Activated T-helper 1 cell treated with anti-CD3 and anti-CD28 coated beads, Interleukin-2, amount 50 U/mL, for 16 hours (primary cell): ENCODE measurements at places on chromosomes 12 and 14.

GRCh38 chr12:84637926-84638325 lies 274.7 kb downstream of the SLC6A15 start:
- DNase-seq, result no peak

- no peak for DNase-seq
These were observed 139.7 kb downstream of the TTLL5 start for GRCh38 chr14:75800792-75801191.

- no peak for DNase-seq
These were observed 64.2 kb upstream of the TMCC3 start for GRCh38 chr12:94714378-94715114.

- DNase-seq, result no peak
These were observed 41.5 kb downstream of the BEST3 start for GRCh38 chr12:69657376-69658137.

DNA sequence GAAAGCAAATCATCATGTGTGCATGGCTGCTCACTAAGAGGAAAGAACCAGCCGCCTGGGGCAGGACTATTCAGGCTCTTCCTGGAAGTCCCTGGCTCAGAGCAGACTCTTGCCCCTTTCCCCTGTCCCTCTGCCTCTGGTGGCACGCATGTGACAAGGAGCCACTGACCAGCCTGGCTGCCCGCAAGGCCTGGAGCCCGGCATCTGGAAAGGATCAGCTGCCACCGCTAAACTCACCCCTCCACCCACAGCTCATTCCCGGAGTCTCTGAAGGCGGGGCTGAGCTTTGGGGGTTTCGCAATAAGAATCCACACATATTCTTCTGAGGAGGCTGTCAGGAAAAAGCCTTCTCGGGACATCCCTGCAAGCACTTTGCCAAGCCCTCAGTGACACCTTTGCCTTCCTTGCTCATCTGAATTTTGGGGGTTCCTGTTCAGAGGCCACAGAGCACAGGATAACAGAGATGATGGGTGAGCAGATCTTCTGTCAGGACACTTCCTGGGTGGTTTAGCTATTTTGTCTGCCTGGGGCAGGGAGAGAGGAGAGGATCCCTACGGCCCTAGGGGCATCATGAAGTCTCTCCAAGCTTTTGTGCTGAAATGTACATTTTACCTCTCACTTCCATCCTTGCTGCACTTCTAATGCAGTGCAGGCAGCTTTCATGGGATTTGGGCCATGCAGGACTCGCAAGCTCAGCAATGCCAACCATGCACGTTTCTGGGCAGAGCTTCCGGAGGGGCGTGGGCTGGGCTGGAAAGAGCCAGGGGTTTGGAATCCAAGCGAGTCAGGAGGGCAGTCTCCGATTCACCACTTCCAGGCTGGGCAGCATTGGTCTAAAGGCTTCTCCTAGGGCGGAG lies 124.8 kb upstream of the MAP1LC3B2 start:
- DNase-seq, result no peak

- no peak for DNase-seq
These were observed 11.6 kb upstream of the HAL start for GRCh38 chr12:96007729-96008128.

DNA sequence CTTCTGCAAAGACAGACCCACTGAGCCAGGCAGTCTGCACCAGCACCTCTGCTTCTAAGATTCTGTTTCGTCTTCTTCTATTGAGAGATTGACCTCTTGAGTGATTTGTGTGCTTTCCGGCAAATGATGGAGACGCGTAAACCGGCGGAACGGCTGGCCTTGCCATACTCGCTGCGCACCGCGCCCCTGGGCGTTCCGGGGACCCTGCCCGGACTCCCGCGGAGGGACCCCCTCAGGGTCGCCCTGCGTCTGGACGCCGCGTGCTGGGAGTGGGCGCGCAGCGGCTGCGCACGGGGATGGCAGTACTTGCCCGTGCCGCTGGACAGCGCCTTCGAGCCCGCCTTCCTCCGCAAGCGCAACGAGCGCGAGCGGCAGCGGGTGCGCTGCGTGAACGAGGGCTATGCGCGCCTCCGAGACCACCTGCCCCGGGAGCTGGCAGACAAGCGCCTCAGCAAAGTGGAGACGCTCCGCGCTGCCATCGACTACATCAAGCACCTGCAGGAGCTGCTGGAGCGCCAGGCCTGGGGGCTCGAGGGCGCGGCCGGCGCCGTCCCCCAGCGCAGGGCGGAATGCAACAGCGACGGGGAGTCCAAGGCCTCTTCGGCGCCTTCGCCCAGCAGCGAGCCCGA lies 703 bp downstream of the ASCL4 start:
- DNase-seq, result no peak

GRCh38 chr14:104405360-104406226 lies 174.0 kb upstream of the C14orf180 start:
- DNase-seq, result no peak

DNA sequence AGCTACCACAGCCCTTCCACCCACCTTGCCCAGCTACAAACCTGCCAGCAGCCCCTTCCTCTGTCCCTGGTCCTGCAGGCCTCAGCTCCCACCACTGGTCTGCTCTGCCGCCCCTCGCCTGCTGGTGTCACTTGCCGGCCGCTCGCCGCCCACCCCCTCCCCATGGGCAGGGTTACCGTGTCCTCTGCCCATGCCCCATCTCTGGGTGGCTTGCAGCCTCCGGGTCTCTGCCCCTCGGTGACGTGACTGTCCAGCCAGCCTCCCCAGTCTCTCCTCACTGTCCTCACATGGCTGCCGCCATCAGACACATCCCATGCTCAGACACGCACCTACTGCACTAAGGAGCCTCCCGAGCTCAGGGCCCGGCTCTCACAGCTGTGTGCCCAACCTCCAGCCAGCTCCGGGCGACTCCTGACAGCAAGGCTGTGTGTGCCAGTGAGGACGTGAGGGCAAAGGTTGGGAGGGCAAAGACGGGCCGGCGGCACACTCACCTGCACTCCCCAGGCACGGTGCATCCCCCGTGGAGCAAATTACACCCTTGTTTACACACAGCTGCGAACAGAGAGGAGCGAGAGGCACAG lies 13.4 kb downstream of the JAG2 start:
- DNase-seq, result no peak

GRCh38 chr14:71536015-71536740 lies 396.1 kb upstream of the RGS6 start:
- DNase-seq, result no peak
